ENCODE measurements at places on chromosomes 7 and 10.

- DNase-seq = no peak
Observed at GRCh38 chr7:1074593-1075431, 13.1 kb upstream of the GPER1 start.

DNA sequence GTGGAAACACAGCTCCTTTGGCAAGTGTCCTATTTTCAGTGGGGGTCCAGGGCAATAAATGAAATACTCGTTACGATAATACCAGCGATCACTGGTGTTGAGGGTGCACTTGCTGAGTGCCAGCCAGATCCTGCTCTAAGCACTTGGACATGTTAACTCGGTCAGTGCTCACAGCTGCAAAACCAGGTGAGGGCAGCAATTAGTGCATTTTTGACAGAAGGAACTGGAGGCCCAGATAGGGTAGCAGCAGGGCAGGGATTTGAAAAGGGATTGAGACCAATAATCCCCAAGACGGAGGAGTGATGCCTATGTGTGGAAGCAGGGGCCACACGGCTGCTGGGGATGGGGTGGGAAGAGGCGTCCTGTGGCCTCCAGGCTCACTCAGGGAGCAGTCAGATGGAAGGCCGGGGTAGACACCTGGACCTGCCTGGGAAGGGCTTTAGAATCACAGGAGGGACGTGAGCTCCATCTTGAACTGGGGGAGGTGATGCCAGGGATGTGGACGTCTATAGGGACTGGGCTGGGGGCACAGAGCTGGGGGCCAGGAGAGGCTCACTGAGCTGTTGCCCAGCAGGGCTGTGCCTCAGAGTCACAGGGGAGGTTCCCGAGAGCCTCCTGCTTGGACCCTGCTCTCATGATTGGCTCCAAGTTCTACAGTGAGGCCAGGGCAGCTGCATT, 14.3 kb downstream of the PTPRE start:
- DNase-seq = no peak

GRCh38 chr7:50838675-50839377, 56.1 kb upstream of the GRB10 start:
- no peak for DNase-seq

DNA sequence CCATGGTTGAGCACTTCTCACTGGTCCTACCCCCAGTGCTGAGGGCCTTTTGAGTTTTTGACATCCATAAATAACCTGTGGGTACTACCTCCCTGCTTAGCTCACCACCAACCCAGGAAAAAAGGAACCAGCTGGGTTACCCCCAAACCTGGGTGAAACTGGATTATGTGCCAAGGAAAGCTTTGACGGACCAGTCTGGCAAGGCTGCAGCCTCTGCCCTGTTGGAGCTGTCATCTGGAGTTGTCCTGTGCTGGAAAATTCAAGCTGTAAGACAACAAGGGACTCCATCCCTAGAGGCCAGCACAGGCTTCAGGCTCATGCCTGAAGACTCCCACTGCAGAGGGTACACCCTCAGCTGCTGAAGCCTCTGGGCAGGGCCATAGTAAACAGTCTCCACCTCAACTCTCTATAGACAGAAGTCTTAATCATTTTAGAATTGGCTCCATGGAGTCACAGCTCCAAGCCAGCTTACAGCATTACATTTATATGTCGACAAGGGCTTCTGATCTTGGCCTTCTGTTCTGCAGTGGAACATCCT, 115.5 kb upstream of the AFAP1L2 start:
- DNase-seq = no peak

GRCh38 chr7:64946772-64947171, 43.7 kb downstream of the ZNF273 start:
- peak; percentile 15 for DNase-seq

- DNase-seq = no peak
Observed at GRCh38 chr7:70237831-70238575, 639.7 kb downstream of the AUTS2 start.

DNA sequence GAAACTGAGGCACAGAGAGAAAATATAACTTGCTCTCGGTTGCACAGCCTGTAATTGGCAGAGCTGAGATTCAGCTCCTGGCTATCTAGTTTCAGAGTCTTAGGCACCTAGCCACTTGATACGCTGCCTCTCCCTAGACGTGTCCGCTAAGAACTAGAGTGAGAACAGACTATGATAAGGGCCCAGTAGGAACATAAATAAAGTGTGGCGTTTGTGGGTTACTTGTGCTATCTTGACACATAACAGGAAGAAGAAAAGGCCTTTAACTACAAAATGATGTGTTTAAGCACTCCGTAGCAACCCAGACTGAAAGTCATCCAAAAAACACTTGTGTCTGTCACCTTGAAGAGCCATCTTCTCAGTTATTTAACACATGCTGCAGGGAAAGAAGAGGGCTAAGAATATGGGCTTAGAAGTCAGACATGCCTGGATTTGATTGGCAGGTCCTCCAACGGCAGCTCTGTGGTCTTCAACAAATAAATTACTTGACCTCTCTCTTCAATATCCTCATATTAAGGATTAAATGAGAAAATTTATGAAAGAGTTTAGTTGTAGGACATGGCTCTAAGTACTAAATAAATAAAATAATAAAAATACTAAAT, 96.2 kb downstream of the SGMS1 start:
- DNase-seq = no peak

- DNase-seq = no peak
Observed at GRCh38 chr7:101232141-101232850, 5.3 kb downstream of the CLDN15 start.

DNA sequence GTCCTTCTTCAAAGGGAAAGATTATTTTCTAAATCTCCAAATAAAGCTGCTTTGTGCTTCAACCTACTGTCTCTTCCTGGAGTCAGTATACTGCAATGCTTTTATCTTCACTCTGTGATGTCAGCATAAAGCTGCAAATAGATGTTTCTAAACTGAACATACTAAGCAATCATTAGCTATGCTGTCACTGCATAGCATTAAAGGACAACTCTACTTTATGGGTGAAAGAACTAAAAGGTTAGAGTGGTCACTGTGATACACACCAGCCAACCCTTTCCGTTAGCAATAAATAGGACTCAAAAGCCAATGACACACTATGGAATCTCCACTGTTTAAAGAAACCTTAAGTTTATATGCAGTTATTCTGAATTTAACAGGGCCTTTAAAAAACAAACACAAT, 1.8 kb downstream of the CCDC186 start:
- no peak for DNase-seq

DNA sequence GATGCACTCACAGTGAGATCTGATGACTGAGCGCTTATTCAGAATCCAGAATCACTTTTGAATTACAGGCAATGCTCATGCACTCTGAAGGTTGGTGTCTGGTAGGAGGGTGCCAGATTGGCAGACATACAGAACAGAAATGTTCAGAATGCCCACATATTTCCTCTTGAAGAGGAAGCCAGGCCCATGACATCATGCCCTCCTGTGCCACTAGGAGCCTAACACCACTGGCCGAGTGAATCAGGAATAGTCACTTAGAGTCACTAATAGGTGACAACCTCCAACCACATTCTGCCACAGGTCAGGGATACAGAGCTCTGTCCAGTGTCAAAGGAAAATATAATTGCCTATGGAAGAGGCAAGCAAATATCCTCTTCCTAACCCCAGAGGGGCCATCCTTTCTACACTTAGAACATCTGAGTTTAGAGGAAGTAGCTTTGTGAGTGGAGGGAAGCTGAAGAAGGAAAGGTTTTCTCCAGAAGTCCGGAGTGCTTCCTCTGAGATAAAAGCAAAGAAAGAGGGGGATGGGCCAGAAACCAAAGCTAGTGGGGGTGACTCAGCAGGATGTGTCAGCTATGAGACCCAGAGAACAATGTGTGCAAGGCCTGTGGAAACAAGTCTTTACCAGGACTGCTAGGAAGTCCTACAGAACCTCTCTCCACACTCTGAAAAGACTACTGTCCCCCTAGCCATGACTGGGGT, 838.8 kb downstream of the GRID1 start:
- no peak for DNase-seq

Data from A673 (cell line).